ENCODE measurements at places on chromosomes 3 and 15. TPM values are rescaled to one million over a fixed set of nuclear protein-coding genes. Genes with fewer than 3 reads are reported as not detected.
A peak's percentile ranks its signal among the peaks of the same experiment; 100 is the strongest.

DNA sequence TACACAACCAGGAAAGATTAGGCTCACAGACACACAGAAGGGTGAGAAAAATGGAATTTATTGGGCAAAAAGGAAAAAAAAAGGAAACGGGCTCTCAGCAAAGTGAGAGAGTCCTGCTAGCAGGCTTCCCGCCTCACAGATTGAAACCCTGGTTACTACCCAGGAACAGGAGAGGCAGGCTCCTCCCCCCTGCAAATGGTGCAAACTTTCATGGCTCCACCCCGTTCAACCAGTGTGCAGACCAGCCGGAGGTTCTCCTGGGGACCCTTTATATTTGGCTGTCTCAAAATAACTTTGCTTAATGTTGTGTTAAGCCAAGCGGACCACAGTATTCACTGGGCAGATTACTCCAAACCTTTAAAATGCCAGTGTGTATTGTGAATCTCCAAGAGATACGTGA is 40.3 kb downstream of the IL1RAP start:
- no peak for DNase-seq

DNA sequence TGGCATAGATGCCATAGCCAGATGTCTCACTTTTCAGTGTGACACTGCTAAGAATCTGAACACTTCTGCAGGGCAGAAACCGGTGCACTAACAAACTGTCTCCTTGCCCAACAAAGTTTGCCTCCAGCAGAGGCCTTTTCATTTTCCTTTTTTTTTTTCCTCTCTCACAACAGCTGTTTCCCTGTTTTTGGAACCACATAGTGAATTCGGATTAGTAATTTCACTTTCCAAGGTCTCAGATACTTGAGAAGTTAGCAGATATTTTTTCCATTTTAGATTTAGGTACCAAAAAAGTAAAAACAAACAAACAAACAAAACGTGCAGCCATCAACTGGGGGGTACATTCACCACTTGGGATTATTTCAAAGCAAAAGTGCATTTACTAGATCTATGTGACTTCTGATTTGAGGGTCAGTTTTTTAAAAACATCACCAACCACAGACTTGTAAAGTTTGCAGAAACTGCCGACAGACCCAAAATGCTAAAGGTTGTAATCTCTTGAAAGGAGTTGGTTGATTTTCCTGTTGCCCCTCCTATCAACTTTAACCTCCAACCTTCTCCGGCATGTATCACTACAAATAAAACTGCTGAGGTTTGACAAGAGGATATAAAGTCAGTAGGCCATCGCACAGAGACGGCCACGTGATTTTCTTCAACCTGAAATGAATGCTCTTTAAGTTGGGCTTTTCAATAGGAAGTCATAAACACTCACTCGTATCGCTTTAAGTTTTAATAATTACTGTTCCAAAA is 169.1 kb downstream of the CDIN1 start:
- DNase-seq: no peak

DNA sequence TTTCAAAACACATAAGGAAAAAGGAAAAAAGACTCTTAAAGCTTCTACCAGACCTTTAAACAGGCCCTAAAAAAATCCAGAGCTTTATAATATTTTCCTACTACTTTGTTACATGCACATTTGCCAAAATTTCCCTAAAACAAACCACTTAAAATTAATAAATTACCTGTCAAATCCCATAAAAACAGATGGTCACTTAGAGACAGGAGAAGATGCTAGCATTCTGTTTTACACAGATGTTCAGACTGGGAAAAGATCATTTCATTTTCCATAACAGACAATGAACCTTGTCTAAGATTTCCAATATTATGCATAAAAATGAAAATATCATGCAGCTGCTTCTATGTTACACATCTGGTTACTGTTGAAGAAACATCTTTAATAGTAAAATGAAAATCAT is 66.6 kb downstream of the SUCLG2 start:
- DNase-seq: no peak

DNA sequence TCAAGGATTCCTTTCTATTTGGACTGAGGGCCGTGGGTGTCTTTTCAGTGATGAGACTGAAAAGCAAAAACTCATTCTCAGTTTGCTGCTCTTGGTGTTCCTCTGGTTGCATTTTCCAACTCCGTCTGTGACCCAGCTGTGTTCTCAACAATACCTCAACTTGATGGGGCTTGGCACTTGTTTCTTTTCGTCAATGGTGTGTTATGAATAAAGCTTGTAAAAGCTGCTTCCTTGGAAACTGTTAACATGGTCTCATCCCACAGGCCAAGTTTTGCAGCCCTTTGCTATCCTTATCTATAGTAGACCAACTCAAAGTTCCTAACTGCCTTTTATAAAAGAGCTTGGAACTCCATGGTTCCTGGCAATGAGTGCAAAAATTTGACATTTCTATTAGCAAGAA is 142.5 kb upstream of the UBE2E1 start:
- DNase-seq: no peak

Gene GLDN
- not detected for total RNA-seq

Gene CHRNA5
- 4.6 TPM for total RNA-seq

- peak; percentile 40 for DNase-seq
Observed at GRCh38 chr15:46304321-46304720, 669.5 kb downstream of the SQOR start.

Gene PLOD2
- 201 TPM for total RNA-seq

Gene BCHE
- 20.4 TPM for total RNA-seq

Gene CD47
- 113 TPM for total RNA-seq

Gene ERC2
- 0.79 TPM for total RNA-seq

- no peak for DNase-seq
Observed at GRCh38 chr3:127754411-127755304, 67.7 kb downstream of the MGLL start.

Data from dermis blood vessel endothelial cell (primary cell).